ENCODE measurements at places on chromosomes 2 and 18. TPM values are rescaled to one million over a fixed set of nuclear protein-coding genes. Genes with fewer than 3 reads are reported as not detected.

GRCh38 chr2:168136392-168136977, 110.9 kb downstream of the STK39 start:
- H3K27ac ChIP-seq, result peak overlapping the region; percentile 17
- DNase-seq, result no peak
- H3K4me3 ChIP-seq, result no peak overlapping the region
- no peaks in the 10 kb centered on the region for H3K36me3 ChIP-seq
- H3K4me1 ChIP-seq, result peaks cover 6% of the 10 kb centered on the region

GRCh38 chr2:97701186-97701585, 12.2 kb upstream of the ZAP70 start:
- H3K36me3 ChIP-seq, result no peaks in the 10 kb centered on the region
- no peak overlapping the region for H3K27ac ChIP-seq
- no peak for DNase-seq
- H3K4me1 ChIP-seq, result no peaks in the 10 kb centered on the region

- no peak overlapping the region for H3K4me3 ChIP-seq
- H3K4me1 ChIP-seq, result peaks cover 20% of the 10 kb centered on the region
- no peaks in the 10 kb centered on the region for H3K27me3 ChIP-seq
- no peak for DNase-seq
- H3K27ac ChIP-seq, result peak overlapping the region; percentile 62
These were observed 26.5 kb downstream of the LYPD6B start for GRCh38 chr2:149064856-149065630.

- peak overlapping the region; percentile 92 for H3K27ac ChIP-seq
- H3K27me3 ChIP-seq, result peaks cover 78% of the 10 kb centered on the region
- DNase-seq, result no peak
- peaks cover 10% of the 10 kb centered on the region for H3K4me1 ChIP-seq
- H3K4me3 ChIP-seq, result no peak overlapping the region
- no peaks in the 10 kb centered on the region for H3K36me3 ChIP-seq
These were observed 2.1 kb upstream of the TWIST2 start for GRCh38 chr2:238845583-238846377.

DNA sequence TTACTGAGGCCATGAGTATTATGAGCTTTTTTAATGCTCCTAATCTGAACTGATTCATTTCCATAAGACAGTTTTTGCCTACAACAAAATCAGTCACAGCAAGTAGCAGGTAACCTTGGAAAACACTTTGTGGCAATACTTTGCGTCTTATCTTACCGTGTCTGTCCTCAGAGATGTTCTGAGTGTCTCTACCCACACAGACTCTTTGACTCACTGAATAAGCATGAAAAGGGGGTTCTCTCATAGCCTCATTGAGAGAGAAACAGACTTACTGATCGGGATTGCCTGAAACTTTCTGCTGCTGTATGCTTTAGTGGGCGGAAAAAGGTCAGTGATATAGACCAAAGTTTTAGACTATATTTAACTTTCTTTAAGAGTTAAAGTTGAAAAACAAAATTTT, 92.6 kb downstream of the MYL12B start:
- no peak overlapping the region for H3K27ac ChIP-seq
- H3K4me1 ChIP-seq, result no peaks in the 10 kb centered on the region
- no peaks in the 10 kb centered on the region for H3K36me3 ChIP-seq
- H3K27me3 ChIP-seq, result no peaks in the 10 kb centered on the region
- DNase-seq, result no peak

DNA sequence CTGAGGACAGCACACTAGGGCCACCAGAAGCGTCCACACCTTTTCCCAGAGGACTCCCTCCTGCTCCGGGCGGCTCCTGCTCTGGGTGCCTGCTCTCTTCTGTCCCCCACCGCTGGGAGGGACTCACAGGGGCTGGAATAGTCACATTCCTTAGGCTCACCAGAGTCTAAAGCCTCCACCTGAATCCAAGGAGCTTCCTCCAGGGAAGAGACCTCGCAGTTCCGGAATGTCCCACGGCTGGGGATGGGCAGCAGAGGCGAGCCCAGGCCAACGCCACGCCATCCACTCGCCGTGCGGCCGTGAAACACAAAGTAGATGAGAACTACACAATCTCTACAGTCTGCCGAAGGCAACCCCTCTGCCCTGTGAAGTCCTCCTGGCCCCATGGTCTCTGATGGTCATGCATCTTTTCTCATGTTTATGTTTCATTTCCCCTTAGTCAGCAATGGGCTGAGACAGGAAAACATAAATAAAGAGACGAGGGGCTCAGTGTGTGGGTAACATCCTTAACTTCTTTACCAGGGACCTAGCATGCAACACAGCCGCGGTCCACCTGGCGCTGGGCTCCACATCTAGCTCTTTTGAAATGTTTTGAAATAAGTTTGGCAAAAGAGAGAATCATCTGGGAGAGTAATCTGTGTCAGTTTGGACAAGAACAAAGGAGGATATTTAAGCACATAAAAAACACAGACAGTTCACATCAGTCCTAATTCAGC, 98.4 kb downstream of the PXDN start:
- H3K36me3 ChIP-seq, result no peaks in the 10 kb centered on the region
- no peaks in the 10 kb centered on the region for H3K27me3 ChIP-seq
- H3K4me1 ChIP-seq, result peaks cover 3% of the 10 kb centered on the region
- no peak overlapping the region for H3K27ac ChIP-seq
- no peak overlapping the region for H3K4me3 ChIP-seq
- no peak for DNase-seq

DNA sequence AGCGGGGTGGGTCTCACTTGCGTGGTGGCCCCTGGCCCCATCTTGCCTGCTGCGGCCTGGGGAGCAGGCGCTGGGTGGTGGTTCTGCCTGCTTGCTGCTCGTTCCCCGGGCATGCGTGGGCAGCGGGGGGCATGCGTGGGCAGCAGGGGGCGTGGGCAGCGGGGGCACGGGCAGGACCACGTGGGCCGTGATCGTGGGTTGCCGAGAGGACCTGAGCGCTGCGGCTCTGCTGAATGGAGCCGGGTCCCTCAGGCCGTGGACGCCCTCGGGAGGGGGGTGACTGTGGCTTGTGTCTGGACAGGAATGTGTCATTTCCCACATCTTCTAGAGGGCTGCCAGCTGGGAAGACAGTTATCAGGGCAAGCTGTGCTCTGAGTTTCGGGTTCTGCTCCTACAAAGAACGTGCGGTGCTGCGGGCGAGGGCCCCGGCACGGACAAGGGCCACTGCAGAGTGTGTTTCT, 8.3 kb upstream of the GAL3ST2 start:
- H3K27me3 ChIP-seq, result no peaks in the 10 kb centered on the region
- H3K4me1 ChIP-seq, result peaks cover 24% of the 10 kb centered on the region
- no peak overlapping the region for H3K4me3 ChIP-seq
- no peak for DNase-seq
- no peaks in the 10 kb centered on the region for H3K36me3 ChIP-seq
- no peak overlapping the region for H3K27ac ChIP-seq

DNA sequence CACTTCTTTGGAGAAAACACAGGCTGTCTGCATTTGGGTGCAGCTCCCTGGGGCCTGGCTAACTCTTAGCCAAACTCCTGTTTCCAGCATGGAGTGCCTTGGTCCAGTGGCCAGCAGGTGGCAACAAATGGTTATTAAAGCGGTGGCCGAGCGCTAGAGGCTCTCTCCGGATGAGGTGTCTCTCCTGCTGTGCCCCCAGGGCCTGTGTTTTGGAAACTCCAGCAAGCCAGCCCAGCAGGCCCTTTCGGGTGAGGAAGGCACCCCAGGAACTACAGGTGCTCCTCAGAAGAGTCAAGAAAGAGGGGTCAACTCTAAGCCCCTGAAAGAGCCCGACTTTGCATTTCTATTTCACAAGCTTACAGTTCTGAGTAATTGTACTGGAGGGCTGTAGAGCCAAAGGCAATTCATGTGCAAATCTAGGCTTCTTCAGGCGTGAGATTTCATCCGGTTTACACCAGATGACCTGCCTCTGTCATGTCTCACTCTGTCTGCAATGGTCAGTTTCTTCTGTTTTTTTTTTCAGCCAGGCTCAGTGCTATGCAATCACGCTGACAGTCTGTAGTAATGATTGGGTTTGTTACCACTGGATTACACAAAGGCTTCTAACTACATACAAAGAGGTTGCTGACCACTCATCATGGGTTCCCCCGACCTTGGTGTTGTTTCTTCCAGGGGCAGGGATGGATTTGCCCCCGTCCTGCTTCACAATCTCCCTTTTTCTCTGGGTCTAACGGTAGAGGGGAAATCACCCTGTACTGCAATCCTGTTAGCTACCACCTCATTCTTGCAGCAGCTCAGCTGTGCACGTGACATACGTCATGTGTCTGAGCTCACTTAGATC, 7.6 kb upstream of the CHRNA1 start:
- peaks cover 16% of the 10 kb centered on the region for H3K4me1 ChIP-seq
- H3K27me3 ChIP-seq, result no peaks in the 10 kb centered on the region
- H3K27ac ChIP-seq, result peak overlapping the region; percentile 39
- H3K36me3 ChIP-seq, result no peaks in the 10 kb centered on the region
- H3K4me3 ChIP-seq, result no peak overlapping the region
- peak; percentile 87 for DNase-seq

GRCh38 chr18:73101977-73102376, 234.2 kb upstream of the NETO1 start:
- H3K4me3 ChIP-seq, result no peak overlapping the region
- DNase-seq, result no peak
- no peak overlapping the region for H3K27ac ChIP-seq
- no peaks in the 10 kb centered on the region for H3K4me1 ChIP-seq
- H3K36me3 ChIP-seq, result no peaks in the 10 kb centered on the region
- H3K27me3 ChIP-seq, result no peaks in the 10 kb centered on the region

- no peaks in the 10 kb centered on the region for H3K4me1 ChIP-seq
- H3K4me3 ChIP-seq, result no peak overlapping the region
- no peak overlapping the region for H3K27ac ChIP-seq
- peaks cover 5% of the 10 kb centered on the region for H3K36me3 ChIP-seq
- DNase-seq, result no peak
- no peaks in the 10 kb centered on the region for H3K27me3 ChIP-seq
These were observed 41.2 kb downstream of the SAP130 start for GRCh38 chr2:127986548-127987079.

- H3K27ac ChIP-seq, result no peak overlapping the region
- no peaks in the 10 kb centered on the region for H3K36me3 ChIP-seq
- H3K27me3 ChIP-seq, result no peaks in the 10 kb centered on the region
- H3K4me3 ChIP-seq, result no peak overlapping the region
- peaks cover 6% of the 10 kb centered on the region for H3K4me1 ChIP-seq
These were observed 111.0 kb upstream of the GPC1 start for GRCh38 chr2:240324312-240325015.

GRCh38 chr2:11861044-11861443, 114.6 kb downstream of the LPIN1 start:
- DNase-seq, result no peak
- no peaks in the 10 kb centered on the region for H3K4me1 ChIP-seq
- H3K27ac ChIP-seq, result no peak overlapping the region

DNA sequence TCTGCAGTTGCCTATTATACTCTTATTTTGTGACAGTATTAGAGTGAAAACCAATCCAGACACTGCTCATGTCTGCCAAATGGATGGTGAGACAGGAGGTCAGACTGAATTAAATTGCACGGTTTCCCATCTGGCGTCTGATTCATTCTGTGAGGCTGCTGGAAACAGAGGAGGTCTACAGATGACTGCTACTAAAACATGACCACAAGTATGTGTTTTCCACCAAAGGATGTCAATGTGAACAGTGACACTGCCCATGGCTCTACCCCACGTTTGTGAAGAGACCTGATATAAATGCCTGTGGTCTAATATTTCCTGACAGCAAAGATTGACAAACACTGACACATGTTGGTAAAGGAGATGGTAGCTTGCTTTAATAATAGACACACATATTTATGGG, 104.3 kb upstream of the ST6GAL2 start:
- H3K27me3 ChIP-seq, result no peaks in the 10 kb centered on the region
- DNase-seq, result no peak
- no peak overlapping the region for H3K27ac ChIP-seq
- H3K4me1 ChIP-seq, result no peaks in the 10 kb centered on the region
- H3K36me3 ChIP-seq, result no peaks in the 10 kb centered on the region

- H3K36me3 ChIP-seq, result no peaks in the 10 kb centered on the region
- no peak for DNase-seq
- no peaks in the 10 kb centered on the region for H3K4me1 ChIP-seq
- no peak overlapping the region for H3K27ac ChIP-seq
- no peak overlapping the region for H3K4me3 ChIP-seq
- peaks cover 3% of the 10 kb centered on the region for H3K27me3 ChIP-seq
These were observed 137.6 kb upstream of the HS6ST1 start for GRCh38 chr2:128456281-128456680.

GRCh38 chr2:9286554-9287399, 80.2 kb downstream of the ASAP2 start:
- no peak overlapping the region for H3K27ac ChIP-seq
- H3K4me3 ChIP-seq, result no peak overlapping the region
- no peaks in the 10 kb centered on the region for H3K36me3 ChIP-seq
- no peaks in the 10 kb centered on the region for H3K27me3 ChIP-seq

DNA sequence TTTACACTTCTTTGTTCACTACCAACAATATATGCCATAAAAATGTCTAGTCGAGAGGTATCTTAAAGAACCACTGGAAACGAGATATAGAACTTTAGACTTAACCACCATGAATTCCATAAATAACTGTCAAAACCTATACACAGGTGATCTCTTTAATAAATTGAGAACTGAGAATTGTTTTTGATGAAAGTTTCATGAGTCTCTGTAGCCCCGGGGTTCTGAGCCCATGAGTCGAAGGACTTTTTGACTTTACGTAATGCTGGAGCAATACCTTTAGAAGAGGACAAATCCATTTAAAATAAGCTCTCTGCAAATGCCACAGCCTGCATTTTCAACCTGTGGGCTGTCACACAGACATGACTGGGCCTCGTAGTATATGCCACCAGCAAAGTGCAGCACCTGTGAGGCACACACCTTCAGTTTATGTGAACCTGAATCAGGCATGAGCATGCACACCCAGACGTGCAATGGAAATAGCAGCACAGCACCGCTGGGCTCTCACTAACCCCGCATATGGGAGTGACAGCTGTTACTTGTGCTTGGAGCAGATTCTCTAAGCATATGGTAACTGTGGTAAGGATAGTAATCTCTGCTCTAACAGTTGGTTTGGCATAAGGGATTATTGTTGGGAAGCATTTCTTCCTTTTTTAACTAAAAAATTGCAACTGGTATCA, 383.2 kb downstream of the SOCS6 start:
- DNase-seq, result no peak
- H3K4me3 ChIP-seq, result no peak overlapping the region
- no peaks in the 10 kb centered on the region for H3K36me3 ChIP-seq
- H3K27ac ChIP-seq, result no peak overlapping the region

GRCh38 chr2:100137318-100137717, 5.1 kb downstream of the AFF3 start:
- H3K27ac ChIP-seq, result no peak overlapping the region
- no peaks in the 10 kb centered on the region for H3K4me1 ChIP-seq
- H3K36me3 ChIP-seq, result no peaks in the 10 kb centered on the region
- peaks cover 5% of the 10 kb centered on the region for H3K27me3 ChIP-seq
- no peak for DNase-seq
- no peak overlapping the region for H3K4me3 ChIP-seq

GRCh38 chr18:463827-464541, 36.5 kb downstream of the COLEC12 start:
- H3K4me1 ChIP-seq, result no peaks in the 10 kb centered on the region
- no peak for DNase-seq
- H3K4me3 ChIP-seq, result no peak overlapping the region
- H3K27ac ChIP-seq, result no peak overlapping the region
- H3K27me3 ChIP-seq, result no peaks in the 10 kb centered on the region
- no peaks in the 10 kb centered on the region for H3K36me3 ChIP-seq

GRCh38 chr2:202721621-202722020, 86.9 kb downstream of the FAM117B start:
- H3K4me1 ChIP-seq, result peaks cover 4% of the 10 kb centered on the region
- peak overlapping the region; percentile 26 for H3K27ac ChIP-seq
- H3K36me3 ChIP-seq, result no peaks in the 10 kb centered on the region
- peak; percentile 30 for DNase-seq

SERPINB3 gene
- total RNA-seq, result 0.17 TPM

DSEL gene
- 15.7 TPM for total RNA-seq

C2orf80 gene
- total RNA-seq, result not detected

TMEM247 gene
- not detected for total RNA-seq

FBXO48 gene
- 0.83 TPM for total RNA-seq

WDR43 gene
- total RNA-seq, result 43.0 TPM

PPP1R1C gene
- 0.40 TPM for total RNA-seq

AQP12B gene
- total RNA-seq, result 0.04 TPM

PROC gene
- 62.3 TPM for total RNA-seq

GALNT5 gene
- total RNA-seq, result 16.3 TPM

SPRED2 gene
- 11.8 TPM for total RNA-seq

Data from hepatocyte (in vitro differentiated cells).